ENCODE measurements at places on chromosomes 16 and 17.

- DNase-seq, result no peak
Observed at GRCh38 chr16:8708536-8708935, 34.1 kb downstream of the ABAT start.

DNA sequence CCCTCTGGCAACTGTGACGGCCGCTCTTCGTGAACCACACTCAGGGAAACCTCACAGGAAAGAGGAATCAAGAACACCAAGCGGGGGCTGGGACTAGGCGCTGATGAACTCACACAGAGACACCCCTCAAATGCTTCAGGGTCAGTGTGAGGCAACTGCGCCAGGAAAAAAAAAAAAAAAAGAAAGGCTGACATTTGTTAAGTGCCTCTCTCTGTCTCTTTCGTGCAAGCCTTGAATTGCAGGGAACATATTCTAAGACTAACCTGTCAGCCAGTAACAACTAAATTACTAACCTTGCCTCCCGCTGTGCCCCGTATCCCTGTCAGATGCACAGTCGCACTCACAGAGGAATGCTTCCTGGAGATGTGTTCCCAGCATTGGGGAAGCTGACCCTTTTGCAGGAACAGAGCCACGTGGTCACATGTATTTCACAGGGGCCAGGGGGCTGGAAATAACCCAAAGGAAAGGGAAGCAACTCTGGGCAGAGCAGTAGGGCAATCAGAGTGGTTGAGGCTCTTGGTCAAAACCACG is 247.8 kb downstream of the XYLT1 start:
- DNase-seq, result no peak

DNA sequence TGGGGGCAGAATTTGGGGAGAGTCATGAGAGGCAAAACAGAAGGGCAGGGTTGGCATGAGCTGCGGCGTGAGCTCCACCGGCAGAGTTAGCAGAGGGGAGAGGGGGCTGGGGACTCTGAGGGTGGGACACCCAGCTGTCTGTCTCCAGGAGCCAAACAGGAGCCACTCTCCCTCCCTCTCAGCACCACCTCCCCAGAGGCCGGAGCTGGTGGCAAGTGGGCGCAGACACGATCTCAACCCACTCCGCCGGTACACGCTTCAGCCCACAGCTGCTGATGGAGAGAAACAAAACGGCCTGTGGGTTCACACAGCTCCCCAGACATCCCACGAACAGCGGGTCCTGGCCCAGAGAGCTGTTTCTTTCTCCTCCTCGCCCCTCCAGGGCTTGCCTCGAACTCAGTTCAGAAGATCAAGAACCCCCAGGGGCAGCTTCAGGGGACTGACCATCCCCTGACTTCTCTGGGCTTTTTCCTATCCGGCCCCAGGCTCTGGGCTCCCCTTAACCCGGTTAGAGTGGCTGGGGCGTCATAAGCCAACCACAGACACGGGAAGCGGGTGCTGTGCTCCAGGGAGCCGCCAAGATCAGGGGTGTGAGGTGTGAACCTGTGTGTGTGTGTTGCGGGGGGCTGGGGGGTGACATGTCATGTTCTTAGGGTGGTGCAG is 7.6 kb downstream of the RHBDF2 start:
- no peak for DNase-seq

GRCh38 chr17:21242780-21243515 is 10.3 kb downstream of the NATD1 start:
- DNase-seq, result no peak

Data from stimulated activated CD4-positive, alpha-beta T cell treated with anti-CD3 and anti-CD28 coated beads, Interleukin-12 subunit alpha, Interleukin-12 subunit beta, amount 100 ng/mL, for 24 hours (primary cell).